Iris pigment epithelial cell (primary cell): ENCODE measurements at places on chromosomes 4 and X.

- DNase-seq: no peak
These were observed 116.6 kb downstream of the SHISA3 start for GRCh38 chr4:42513748-42514492.

- peak; percentile 54 for DNase-seq
These were observed 38.2 kb downstream of the STARD8 start for GRCh38 chrX:68685685-68686084.

- DNase-seq: no peak
These were observed 136.8 kb upstream of the AFF2 start for GRCh38 chrX:148363471-148364235.

GRCh38 chrX:53738370-53738906, 51.9 kb upstream of the HUWE1 start:
- no peak for DNase-seq

GRCh38 chr4:186485561-186486062, 69.8 kb downstream of the MTNR1A start:
- DNase-seq: peak; percentile 3
